Bronchial epithelial cell (primary cell): ENCODE measurements at places on chromosomes 12 and 14. TPM values are rescaled to one million over a fixed set of nuclear protein-coding genes. Genes with fewer than 3 reads are reported as not detected.

The DENND5B gene
- total RNA-seq, result 2.6 and 4.7 TPM in 2 replicates

The SLCO1C1 gene
- not detected in 2 replicates for total RNA-seq

The TRPV4 gene
- total RNA-seq, result 0.51 and 0.53 TPM in 2 replicates

The VWF gene
- total RNA-seq, result 0.26 and 0.51 TPM in 2 replicates

The OR6C74 gene
- not detected in 2 replicates for total RNA-seq

The PSEN1 gene
- 78.5 and 86.1 TPM in 2 replicates for total RNA-seq

DNA sequence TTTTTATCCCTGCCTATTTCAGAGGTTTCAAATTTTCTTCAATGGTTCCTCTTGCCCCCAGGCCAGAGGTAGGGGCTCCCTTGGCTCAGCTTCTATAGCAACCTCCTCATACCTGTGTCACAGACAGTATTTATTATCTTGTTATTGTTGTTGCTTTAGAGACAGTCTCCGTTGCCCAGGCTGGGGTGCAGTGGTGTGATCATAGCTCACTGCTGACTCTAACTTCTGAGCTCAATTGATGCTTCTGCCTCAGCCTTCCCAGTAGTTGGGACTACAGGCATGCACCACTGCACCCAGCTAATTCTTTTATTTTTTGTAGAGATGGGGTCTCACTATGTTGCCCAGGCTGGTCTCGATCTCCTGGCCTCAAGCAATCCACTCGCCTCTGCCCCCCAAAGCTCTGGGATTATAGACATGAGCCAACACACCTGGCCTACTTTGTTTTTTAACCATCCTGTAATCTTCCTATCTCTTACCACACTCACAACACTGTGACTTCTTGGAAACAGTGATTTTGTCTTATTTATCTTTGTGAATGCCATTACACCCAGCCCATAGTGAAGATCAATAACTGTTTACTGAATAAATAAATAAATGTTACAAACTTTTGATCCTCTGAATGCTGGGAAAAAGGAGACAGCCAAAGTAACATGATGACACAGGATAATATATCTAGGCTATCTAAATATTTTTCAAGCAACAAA is 95.9 kb downstream of the PHLDA1 start:
- DNase-seq, result no peak

- DNase-seq, result peak; percentile 95
These were observed 22.5 kb upstream of the FOXG1 start for GRCh38 chr14:28744126-28744525.

- no peak for DNase-seq
These were observed 8.8 kb downstream of the PPP1CC start for GRCh38 chr12:110733900-110734299.

DNA sequence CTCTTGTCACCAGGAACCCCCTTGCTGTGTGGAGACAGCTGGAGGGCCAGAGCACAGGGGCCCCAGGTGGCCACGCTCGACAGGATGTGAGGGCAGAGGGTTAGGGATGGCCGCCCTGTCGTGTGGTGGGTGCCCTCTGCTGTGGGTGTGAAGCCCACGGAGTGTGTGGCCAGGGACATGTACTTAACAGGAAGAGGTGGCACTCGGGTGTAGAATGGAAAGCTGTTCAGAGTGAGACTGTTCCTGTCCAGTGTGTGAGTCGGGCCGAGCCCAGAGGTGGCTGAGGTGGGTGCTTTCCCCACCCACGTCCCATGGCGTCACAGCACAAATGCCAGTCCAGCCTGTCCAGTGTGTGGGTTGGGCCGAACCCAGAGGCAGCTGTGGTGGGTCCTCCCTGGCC is 47.1 kb downstream of the FBRSL1 start:
- no peak for DNase-seq

DNA sequence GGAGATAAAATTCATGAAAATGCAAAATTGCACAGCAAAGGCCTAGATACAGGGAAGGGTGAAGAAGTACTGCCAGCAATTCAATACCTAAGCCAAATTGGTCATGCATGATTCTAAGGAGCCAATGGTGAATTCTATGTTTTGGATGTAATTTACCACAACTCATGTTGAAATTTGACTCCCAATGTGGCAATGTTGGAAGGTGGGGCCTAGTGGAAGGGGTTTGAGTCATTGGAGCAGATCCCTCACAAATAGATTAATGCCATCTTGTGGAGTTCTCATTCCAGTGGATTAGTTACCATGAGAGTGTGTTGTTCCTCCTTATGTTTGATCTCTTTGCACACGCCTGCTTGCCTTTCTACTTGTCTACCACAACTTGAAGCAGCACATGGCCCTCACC is 194.0 kb upstream of the ALG10 start:
- DNase-seq, result no peak

DNA sequence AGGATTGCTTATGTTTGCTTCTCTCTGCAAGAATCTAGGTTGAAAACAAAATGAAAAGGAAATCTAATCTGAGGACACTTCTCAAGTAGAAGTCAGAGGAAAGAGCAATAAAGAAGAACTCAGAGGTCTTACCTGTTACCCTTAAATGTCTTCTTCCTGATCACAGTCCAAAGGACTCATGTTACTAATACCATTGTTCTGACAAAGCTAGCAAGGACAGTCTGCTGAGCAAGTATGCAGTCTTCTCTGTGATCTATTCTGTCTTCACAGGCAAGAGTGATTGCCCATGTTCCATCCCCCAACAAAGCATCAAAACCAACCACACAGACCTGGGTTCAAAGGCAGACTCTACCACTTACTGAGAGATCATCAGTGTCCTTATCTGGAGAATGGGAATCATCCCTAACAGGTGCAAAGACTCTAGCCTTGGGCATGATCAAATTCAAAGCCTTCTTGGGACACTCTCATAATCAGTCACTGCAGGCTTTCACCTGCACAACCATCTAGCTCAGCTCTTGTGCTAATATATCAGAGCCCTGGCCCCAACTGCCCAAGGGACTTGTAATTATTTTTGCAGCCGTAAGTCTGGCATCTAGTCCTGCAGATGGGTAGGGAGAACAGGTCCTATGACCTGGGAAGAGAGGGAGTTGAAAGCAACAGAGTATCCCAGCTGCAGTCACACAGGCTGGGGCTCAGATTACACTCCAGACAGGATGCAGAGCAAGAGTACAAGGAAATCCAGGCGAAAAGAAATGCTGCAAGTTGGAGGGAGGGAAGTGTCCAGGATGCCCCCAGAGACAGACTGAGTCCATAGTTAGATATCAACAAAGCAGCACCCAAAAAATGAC is 97.9 kb upstream of the NUDT4 start:
- DNase-seq, result no peak

DNA sequence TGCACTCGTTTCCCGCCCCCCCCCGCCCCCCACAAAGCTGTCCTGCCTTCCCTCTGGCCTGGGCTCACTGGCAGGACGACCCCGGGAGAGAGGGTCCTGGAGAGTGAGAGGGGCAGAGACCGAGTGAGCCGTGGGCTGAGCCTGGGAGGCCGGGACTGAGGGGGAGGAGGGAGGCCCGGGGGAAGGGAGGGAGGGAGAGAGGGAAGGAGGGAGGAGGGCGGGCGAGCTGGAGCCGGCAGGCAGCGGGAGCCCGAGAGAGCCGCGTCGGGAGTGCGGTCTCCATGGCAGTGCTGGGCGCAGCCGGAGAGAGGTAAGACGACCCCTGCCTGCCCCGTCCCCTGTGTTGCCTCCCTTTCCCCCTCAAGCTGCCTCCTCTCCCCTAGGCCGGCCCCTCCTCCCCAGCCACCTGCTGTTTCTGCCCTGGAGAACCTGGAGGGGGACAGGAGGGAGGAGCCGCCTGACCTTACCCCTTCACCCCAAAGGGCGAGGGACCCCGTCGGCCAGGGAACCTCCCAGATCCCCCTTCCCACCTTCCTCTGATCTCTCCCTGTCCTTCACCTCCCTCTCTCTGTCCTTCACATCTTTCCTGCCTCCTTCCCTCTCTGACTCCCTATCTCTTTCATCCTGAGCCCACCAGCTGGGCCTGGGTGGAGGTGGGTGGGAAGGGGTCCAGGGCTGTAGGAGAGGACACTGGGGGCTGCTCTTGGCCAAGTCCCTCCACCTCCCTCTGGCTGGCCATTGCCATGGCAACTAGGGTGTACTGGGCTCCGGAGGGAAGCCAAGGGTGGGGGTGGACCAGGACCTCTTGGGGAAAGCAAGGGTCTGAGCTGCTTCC is at the start of gene GPR162:
TSS of gene GPR162 (plus strand) at position 231 of the 835 bp plus-strand sequence. CDS start 2,078 bp downstream, outside the sequence.
- DNase-seq, result no peak

DNA sequence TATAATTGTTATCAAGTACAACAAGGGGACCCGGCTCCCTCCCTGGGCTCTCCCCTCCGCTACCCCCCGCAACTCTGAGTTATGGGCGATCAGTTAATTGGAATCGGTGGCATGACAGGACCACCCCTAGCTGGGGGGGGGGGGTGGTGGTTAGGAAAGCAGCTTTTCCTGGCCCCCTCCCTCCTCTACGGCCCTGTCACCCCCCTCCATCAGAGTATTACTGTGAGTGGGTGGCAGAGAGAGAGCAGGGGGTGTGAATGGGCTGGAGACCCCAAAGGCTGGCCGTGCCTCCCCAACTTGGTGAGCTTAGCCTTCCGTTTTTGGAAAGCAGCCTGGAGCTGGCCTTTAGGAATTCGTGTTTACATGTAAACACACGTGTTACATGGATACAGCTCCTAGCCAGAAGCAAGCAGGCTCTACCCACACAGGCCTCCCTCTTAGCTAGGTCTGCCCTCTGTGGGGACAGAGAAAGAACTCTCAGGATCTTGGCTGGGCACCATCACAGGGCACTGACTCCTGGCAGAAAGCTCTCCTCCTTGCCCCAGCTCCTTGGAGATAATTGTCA is 1.1 kb upstream of the HOXC4 start:
- DNase-seq, result no peak

- peak; percentile 80 for DNase-seq
These were observed 23.6 kb downstream of the RASSF3 start for GRCh38 chr12:64633940-64634337.

DNA sequence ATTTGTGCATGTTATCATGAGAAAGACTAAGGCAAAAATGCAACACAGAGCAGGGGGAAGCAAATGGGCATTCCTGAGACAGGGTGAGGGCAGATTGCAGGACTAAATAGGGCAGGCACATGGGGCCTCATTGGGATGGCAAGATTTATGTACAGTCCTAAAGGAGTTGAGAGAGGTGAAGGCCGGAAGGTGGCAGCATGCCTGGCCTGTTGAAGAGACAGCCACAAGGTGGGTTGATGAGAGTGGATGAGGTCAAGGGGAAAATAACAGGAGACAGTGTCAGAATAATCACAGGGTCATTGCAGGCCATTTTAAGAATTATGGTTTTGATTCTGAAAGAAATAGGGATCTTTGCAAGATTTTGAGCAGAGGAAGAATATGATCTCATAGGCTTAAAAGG is 21.0 kb downstream of the PAH start:
- no peak for DNase-seq
